ENCODE measurements at places on chromosomes 1 and 21.

DNA sequence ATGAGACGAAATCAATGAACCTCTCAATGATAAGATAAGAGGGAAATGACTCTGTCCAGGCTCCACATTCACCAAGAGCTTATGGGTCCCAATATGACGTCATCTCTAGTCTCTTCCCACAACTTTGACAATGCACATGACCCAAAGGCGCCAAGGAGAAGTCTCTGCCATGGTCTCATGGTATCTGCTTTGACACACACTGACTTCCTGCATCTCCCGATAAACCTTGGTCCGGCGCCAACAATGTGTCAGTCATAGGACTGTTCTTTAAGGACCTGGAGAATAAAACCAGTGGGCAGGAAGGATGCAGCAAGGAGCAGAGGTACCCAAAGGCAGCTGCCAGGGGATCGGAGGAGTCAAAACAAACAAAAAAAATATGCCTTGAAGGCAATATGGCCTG is 46.9 kb upstream of the TMEM51 start:
- H3K27me3 ChIP-seq = peaks cover 4% of the 10 kb centered on the region
- H3K4me3 ChIP-seq = no peak overlapping the region
- no peak overlapping the region for H3K27ac ChIP-seq
- no peak for DNase-seq
- H3K4me1 ChIP-seq = no peaks in the 10 kb centered on the region

- H3K4me3 ChIP-seq = peak overlapping the region; percentile 9
- H3K4me1 ChIP-seq = peaks cover 48% of the 10 kb centered on the region
- no peak overlapping the region for H3K27ac ChIP-seq
- no peaks in the 10 kb centered on the region for H3K36me3 ChIP-seq
- peaks cover 78% of the 10 kb centered on the region for H3K27me3 ChIP-seq
Measured at GRCh38 chr1:38561110-38561509, 298.5 kb downstream of the RRAGC start.

DNA sequence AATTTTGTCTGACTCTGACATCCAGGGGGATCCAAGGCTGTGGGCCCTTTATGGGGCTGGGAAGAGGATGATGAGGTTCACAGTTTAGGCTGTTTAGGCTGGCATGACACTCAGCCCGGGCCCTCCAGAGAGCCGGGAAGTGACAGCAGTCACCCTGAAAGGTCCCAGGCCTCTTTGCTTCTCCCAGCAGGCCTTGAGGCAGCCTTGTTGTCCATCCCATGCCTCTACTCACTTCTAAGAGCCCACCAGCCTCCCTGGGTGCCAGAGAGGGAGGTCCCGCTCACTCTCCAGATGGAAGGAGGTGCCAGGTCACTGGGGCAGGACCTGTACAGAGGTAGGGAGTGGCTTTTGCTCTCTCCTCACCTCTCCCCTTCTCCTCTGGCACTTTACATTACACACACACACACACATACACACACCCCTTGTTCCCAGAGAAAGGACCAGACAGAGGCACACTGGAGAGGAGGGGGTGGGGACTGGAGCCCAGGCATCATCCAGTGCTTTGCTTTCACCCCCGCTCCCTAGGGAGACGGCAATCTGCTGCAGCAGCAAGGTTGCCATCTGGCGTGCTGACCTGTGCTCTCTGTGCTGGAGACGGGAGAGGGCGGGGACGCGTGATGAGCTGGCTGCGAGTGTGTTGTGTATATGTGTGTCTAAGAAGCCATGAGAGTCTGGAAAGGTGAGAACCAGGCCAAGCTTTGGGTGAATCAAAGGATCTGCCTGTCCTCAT is 4.6 kb downstream of the KLHDC8A start:
- peak overlapping the region; percentile 78 for H3K27ac ChIP-seq
- H3K27me3 ChIP-seq = peaks cover 15% of the 10 kb centered on the region
- DNase-seq = no peak

DNA sequence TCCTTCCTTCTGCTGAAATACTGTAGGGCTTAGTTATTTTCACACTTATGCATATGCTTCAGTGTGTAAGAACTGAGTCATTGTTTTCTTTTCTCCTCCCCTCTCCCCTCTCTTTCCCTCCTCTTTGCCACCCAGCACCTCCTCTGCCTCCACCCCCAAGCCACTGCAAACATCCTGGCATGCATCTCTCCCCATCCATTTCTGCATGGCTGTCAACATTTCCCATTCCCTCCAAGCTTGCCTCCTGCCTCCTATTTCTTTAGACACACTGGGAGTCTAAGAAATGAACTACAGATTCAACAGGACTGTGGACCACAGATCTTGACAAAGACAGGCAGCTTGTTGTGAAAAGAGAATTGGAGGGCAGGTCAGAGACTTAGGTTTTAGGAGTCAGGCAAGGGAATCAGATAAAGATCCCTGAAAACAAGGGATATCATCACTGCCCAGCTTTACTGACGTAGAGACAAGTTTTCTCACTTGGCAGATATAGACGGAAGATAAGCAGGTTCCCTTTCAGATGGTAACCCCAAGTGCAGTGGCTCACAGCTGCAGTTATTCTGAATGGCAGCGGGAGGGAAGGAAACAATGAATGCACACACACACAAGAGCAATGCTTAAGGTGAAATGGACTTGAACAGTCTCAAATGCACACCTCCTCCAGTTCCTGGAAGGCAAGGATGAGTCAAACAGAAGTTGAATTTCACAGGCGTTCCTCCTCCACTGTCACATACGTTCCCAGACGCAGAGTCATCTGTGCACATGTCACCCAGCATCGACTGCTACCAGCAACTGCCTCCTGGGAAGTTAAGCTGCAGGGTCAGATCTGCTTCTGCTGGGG is 56.1 kb downstream of the HIVEP3 start:
- no peak overlapping the region for H3K27ac ChIP-seq
- peaks cover 5% of the 10 kb centered on the region for H3K27me3 ChIP-seq

- no peaks in the 10 kb centered on the region for H3K36me3 ChIP-seq
- no peak overlapping the region for H3K27ac ChIP-seq
- peaks cover 17% of the 10 kb centered on the region for H3K27me3 ChIP-seq
- H3K4me3 ChIP-seq = no peak overlapping the region
- no peaks in the 10 kb centered on the region for H3K4me1 ChIP-seq
Measured at GRCh38 chr1:67300561-67300960, 7.1 kb upstream of the IL12RB2 start.

GRCh38 chr1:156157966-156158365 is 4.6 kb downstream of the SEMA4A start:
- H3K4me3 ChIP-seq = no peak overlapping the region
- no peak overlapping the region for H3K27ac ChIP-seq
- H3K27me3 ChIP-seq = no peaks in the 10 kb centered on the region
- H3K36me3 ChIP-seq = no peaks in the 10 kb centered on the region
- peaks cover 7% of the 10 kb centered on the region for H3K4me1 ChIP-seq

GRCh38 chr21:16534408-16535101 is 804.8 kb downstream of the USP25 start:
- peak overlapping the region; percentile 64 for H3K4me3 ChIP-seq
- H3K27me3 ChIP-seq = no peaks in the 10 kb centered on the region
- no peak for DNase-seq
- H3K4me1 ChIP-seq = peaks cover 14% of the 10 kb centered on the region
- H3K27ac ChIP-seq = peak overlapping the region; percentile 69

DNA sequence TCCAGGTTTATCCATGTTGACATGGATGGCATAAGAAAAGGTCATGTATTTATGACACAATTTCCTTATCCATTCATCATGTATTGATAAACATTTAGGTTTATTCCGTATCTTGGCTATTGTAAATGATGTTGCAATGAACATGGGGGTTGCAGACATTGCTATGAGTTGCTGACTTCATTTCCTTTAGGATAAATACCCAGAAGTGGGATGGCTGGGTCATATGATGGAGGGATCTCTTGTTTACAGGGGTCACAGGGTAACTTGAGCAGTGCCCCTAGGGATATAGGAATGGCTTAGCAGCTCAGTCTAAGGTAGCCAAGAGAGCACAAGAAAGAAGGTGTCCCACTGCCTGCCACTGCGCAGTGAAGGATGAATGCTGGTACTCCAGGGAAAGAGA is 229.6 kb upstream of the COA6 start:
- DNase-seq = no peak
- no peak overlapping the region for H3K27ac ChIP-seq
- no peaks in the 10 kb centered on the region for H3K4me1 ChIP-seq
- H3K27me3 ChIP-seq = peaks cover 21% of the 10 kb centered on the region
- H3K36me3 ChIP-seq = no peaks in the 10 kb centered on the region
- no peak overlapping the region for H3K4me3 ChIP-seq

- peaks cover 2% of the 10 kb centered on the region for H3K36me3 ChIP-seq
- no peak overlapping the region for H3K27ac ChIP-seq
- H3K4me1 ChIP-seq = peaks cover 3% of the 10 kb centered on the region
Measured at GRCh38 chr21:44326716-44327602, 12.2 kb downstream of the CFAP410 start.

GRCh38 chr1:109892561-109893368 is 17.9 kb upstream of the CSF1 start:
- H3K4me1 ChIP-seq = peaks cover 5% of the 10 kb centered on the region
- peaks cover 9% of the 10 kb centered on the region for H3K27me3 ChIP-seq
- DNase-seq = no peak
- H3K4me3 ChIP-seq = no peak overlapping the region
- no peaks in the 10 kb centered on the region for H3K36me3 ChIP-seq

GRCh38 chr1:154751690-154752089 is 118.4 kb downstream of the KCNN3 start:
- no peaks in the 10 kb centered on the region for H3K36me3 ChIP-seq
- no peak overlapping the region for H3K4me3 ChIP-seq
- H3K27me3 ChIP-seq = peaks cover 59% of the 10 kb centered on the region
- peaks cover 26% of the 10 kb centered on the region for H3K4me1 ChIP-seq
- no peak overlapping the region for H3K27ac ChIP-seq

DNA sequence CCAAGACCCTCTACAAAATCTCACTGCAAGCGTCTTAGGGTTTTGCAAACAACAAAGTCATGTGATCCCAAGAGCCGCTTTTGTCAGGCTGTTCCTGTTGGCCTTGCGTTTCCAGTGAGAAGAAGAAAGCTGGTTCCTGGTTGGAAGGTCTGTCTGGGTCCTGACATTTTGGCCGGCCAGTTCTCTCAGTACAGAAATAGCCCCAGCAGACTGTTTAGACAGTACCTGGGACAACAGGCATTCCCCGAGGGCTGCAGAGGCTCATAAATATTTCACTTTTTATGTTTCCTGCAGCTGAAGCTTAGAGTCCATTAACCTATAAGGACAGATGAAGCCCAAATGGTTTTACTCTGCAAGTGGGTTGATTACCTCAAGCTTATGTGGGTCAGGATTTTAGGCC is 8.6 kb downstream of the GPR137B start:
- H3K27ac ChIP-seq = no peak overlapping the region
- no peak for DNase-seq
- peaks cover 13% of the 10 kb centered on the region for H3K36me3 ChIP-seq
- H3K4me1 ChIP-seq = peaks cover 38% of the 10 kb centered on the region
- no peaks in the 10 kb centered on the region for H3K27me3 ChIP-seq
- no peak overlapping the region for H3K4me3 ChIP-seq

GRCh38 chr1:154306151-154306550 is 14.7 kb upstream of the AQP10 start:
- H3K27ac ChIP-seq = no peak overlapping the region
- H3K4me1 ChIP-seq = no peaks in the 10 kb centered on the region
- no peak overlapping the region for H3K4me3 ChIP-seq
- no peaks in the 10 kb centered on the region for H3K36me3 ChIP-seq

- H3K4me1 ChIP-seq = peaks cover 30% of the 10 kb centered on the region
- no peak for DNase-seq
- no peaks in the 10 kb centered on the region for H3K36me3 ChIP-seq
- no peak overlapping the region for H3K27ac ChIP-seq
- H3K4me3 ChIP-seq = no peak overlapping the region
Measured at GRCh38 chr21:31368361-31368760, 24.3 kb upstream of the TIAM1 start.

GRCh38 chr1:178137238-178137637 is 43.3 kb downstream of the RASAL2 start:
- no peak overlapping the region for H3K27ac ChIP-seq
- H3K4me3 ChIP-seq = no peak overlapping the region
- no peaks in the 10 kb centered on the region for H3K27me3 ChIP-seq
- no peak for DNase-seq
- H3K36me3 ChIP-seq = peaks cover 9% of the 10 kb centered on the region

DNA sequence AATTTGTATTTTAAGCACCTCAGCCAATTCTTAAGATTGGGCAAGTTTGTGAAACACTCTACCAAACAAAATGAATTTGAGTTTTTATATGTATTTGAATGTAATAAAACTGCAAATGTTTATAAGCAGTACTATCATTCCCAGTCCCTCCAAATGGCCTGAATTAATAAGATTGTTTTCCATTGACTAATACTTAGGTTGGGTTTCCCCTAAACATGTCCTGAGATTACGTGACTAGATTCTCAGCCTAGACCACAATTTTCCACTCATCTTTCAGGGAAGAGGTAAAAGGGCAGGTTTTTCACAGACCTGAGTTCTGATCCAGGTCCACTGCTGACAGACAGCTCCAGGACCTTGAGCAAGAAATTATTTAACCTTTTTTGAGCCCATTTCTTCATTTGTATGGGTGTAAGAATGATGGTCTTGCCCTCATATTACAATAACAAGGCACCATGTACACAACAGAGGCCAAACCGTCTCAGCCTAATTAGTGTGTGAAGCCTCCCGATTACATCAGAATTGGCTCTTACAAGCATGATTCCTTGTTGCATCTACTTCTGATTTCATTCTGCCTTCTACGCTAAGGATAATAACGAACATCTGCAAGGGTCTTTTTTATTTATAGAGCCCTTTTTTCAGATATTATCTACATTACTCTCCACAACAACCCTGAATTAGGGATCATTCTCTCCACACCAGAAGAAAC is 51.2 kb downstream of the BEND5 start:
- DNase-seq = no peak
- no peaks in the 10 kb centered on the region for H3K4me1 ChIP-seq
- H3K27ac ChIP-seq = no peak overlapping the region

DNA sequence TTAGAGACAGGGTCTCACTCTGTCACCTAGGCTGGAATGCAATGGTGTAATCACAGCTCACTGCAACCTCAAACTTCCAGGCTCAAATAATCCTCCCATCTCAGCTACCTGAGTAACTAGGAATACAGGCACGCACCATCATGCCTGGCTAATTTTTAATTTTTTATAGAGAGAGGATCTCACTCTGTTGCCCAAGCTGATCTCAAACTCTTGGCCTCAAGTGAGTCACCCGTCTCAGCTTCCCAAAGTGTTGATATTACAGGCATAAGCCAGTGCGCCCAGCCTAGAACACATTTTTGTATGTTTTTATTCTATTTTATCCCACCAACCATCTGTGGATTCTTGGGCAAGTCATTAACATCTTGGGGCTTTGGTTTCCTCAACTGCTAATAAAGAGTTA is 100.5 kb downstream of the AK5 start:
- H3K4me1 ChIP-seq = peaks cover 5% of the 10 kb centered on the region
- no peak overlapping the region for H3K4me3 ChIP-seq
- no peak for DNase-seq
- H3K27me3 ChIP-seq = peaks cover 4% of the 10 kb centered on the region

GRCh38 chr21:21952566-21952965 is 954.4 kb downstream of the NCAM2 start:
- no peaks in the 10 kb centered on the region for H3K36me3 ChIP-seq
- no peaks in the 10 kb centered on the region for H3K4me1 ChIP-seq
- DNase-seq = no peak
- no peak overlapping the region for H3K4me3 ChIP-seq
- no peaks in the 10 kb centered on the region for H3K27me3 ChIP-seq

Measured in type B pancreatic cell (in vitro differentiated cells).